CD4-positive, alpha-beta T cell treated with Interleukin-6 at 100 ng/mL for 8 hours (primary cell): ENCODE measurements at places on chromosomes 5 and 9.

DNA sequence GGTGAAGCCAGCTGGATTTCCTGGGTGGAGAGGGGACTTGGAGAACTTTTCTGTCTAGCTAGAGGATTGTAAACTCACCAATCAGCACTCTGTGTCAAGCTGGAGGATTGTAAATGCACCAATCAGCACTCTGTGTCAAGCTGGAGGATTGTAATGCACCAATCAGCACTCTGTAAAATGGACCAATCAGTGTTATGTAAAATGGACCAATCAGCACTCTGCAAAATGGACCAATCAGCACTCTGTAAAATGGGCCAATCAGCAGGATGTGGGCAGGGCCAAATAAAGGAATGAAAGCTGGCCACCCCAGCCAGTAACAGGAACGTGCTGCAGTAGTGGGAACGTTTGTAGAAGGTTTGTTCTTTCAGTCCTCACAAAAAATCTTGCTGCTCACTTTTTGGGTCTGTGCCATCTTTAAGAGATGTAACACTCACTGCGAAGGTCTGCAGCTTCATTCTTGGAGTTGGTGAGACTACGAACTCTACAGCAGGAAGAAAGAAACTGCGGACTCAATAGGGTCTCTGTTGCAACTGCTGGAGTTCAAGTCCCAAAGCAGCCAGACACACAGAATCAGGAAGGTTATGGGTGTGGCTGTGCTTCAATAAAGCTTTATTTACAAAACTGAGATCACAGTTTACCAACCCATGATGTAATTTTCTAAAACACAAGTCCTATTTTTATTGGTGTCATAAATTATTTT lies 145.7 kb upstream of the ERCC6L2 start:
- no peak for DNase-seq

DNA sequence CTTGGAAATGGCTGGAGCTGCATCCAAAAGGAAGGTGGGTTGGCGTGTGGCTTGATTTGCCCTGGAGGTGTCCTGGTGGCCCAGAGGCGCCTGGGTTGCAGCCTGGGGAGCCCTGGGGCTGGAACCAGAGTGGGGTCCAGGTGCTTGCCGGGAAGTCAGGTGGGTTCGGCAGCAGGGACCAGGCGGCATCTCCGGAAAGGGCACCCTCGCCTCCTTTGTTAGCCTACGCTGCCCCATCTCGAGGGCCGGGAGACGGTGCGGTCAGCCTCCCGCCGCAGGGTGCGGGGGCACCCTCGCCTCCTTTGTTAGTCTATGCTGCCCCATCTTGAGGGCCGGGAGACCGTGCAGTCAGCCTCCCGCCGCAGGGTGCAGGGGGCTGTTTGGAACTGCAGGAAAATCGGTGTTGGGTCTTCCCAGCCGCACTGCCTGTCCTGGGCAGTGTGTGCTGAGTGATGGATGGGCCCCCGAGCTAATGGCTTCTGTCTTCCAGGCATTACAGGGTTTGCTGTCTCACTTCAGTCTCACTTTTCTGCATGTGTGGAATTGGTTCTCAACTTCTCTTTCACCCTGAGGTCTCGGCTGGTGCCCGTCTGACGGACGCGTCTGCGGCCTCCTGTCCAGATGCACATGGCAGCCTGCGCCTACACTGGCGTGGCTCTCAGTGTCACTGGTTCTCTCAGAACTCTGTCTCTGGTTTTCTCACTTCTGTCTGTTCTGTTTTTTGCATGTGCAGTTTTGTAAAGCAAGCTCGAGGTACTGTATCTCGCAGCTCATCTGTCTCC lies 139.0 kb downstream of the CACNA1B start:
- DNase-seq, result no peak

DNA sequence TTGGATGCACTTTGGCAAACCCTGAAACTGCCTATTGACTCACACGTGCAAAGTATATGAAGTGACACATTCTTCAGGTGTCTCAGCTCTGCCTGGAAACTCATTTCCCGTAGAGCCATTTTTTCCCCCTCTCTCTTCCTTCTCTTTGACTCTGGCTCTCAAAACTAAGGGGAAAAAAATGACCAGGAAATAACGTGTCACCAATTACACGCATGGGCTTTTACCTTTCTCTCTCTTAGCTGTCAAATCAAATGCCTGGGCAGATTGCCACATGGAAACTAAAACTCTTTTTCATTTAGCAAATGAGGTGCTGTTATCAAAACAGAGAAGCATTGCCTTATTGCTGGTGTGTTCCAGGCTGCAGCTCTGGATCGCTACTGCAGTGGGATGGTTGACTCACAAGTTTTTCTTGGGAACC lies 18.3 kb upstream of the IFNK start:
- DNase-seq, result no peak

DNA sequence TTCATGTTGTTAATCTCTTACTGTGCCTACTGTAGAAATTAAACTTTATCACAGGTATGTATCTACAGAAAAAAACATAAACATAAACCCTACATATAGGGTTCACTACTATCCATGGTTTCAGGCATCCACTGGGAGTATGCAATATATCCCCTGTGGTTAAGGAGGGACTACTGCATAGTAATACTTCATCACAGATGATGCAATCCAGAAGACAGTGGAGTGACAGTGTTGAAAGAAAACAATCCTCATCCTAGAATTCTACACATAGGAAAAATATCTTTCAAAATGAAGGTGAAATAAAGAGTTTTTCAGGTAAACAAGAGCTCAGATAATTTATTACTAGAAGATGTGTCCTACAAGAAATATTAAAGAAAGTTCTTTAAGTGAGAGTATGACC lies 105.9 kb downstream of the HOMER1 start:
- no peak for DNase-seq

DNA sequence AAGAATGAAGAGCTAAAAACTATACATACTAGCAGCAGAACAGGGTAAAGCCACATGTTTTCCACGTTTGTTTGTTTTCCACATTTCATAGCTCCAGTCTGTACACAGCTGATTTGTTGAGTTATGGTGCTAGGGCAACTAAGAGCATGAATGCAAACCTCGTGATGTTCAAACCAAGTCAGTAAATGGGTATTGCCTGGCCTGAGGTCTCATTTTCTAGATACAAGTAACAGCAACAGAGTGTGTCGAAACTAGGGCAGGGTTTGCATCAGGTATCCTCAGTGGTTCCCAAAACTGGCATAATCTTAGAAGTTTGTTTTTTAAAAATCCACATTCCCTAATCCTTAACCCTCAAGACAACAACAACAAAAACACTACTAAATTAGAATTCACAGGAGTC lies 89.3 kb downstream of the CEMIP2 start:
- DNase-seq, result no peak

GRCh38 chr5:144844086-144844485 lies 673.4 kb downstream of the KCTD16 start:
- DNase-seq, result no peak

DNA sequence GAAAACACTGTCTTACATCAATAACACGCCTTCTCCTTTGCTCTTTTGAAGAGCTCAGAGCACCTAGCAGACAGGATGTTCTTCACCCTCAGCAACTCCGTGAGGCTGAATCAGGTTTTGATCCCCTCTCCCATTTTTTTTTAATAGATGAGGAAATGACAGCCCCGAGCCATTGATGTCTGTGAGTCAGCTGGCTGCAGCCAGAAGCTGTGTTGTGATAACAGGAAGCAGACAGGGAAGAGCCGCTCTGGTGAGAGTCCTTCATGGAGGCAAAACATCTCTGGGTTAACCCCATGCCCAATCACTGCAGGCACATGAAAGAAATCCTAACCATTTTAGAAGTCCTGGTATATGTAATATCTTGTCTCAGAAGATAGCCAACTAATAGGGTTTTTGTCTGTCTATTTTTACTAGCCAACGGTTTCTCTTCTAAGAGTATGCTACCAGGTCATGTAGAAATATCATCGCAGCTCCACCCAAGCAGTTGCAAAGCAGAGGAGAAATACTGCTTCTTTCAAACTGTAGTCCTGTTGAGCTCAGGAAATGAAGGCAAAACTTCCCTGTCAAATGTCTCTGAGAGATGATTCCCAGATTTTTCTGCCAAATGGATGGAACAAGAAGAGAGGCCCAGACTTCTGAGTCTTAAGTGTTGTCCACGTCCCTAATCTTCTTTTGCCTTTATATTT lies 568.9 kb downstream of the CCDC171 start:
- DNase-seq, result no peak

GRCh38 chr5:127785098-127785927 lies 82.1 kb downstream of the CCDC192 start:
- DNase-seq, result peak; percentile 31

GRCh38 chr9:70784456-70784855 lies 337.0 kb downstream of the TRPM3 start:
- DNase-seq, result no peak

DNA sequence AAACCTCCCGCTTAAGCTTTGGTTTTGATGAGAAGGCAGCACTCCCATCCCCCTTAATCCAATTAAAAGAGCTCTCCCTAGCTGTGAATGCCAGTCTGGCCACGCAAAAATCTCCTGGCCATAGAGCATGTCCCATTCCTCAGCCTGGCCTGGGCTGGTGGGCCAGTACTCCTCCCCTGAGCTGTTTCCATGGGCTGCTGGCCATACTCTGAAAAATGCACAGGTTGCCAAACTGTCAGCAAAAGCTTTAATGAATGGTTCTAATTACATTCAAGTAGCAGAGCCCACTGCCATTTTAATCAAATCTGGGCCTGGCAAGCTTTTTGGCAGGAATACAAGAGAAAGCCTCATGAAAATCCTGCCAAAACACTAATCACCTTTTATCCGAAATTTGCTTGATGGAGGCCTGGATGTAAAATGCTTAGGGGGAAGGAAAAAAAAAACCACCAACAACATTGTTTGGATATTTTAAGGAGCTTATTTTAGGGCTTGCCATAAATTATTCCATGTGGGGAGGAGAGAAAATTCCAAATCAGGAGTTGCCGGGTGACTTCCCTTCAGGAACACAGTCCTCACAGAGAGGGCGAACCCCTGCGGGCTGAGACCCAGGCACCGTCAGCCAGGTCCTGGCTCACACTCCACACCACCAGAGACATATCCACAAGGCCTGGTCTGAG lies 243.3 kb downstream of the SEC61B start:
- no peak for DNase-seq

DNA sequence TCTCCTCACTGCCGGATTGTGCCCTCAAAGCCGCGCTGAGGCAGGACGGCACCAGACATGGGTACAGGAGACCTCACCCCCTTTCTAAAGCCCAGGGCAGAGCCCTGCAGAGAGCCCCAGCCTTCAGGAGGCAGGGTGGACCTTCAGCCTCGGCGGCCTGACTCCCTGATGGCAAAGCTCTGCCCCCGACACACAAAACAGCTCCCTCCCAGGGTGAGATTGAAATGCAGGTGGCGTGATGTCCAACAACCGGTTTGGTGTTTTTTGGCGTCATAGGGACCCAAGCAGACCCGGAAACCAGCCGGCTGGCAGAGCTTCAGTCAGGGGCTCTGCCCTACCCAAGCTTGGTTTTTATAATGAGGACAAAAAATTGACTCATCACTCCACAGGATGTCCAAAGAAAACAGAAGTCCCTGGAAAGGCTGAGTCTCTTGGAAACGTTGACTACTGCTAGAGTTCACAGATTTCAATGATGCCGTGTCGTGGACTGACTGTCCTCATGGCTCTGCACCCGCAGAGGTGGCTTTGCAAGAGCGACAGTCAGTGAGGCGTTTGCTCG lies 275.2 kb upstream of the IRX1 start:
- DNase-seq, result no peak

GRCh38 chr5:10563110-10563944 lies 543 bp upstream of the ANKRD33B start:
- DNase-seq, result peak; percentile 18

- no peak for DNase-seq
Measured at GRCh38 chr9:120156376-120156775, 423.6 kb downstream of the CDK5RAP2 start.

DNA sequence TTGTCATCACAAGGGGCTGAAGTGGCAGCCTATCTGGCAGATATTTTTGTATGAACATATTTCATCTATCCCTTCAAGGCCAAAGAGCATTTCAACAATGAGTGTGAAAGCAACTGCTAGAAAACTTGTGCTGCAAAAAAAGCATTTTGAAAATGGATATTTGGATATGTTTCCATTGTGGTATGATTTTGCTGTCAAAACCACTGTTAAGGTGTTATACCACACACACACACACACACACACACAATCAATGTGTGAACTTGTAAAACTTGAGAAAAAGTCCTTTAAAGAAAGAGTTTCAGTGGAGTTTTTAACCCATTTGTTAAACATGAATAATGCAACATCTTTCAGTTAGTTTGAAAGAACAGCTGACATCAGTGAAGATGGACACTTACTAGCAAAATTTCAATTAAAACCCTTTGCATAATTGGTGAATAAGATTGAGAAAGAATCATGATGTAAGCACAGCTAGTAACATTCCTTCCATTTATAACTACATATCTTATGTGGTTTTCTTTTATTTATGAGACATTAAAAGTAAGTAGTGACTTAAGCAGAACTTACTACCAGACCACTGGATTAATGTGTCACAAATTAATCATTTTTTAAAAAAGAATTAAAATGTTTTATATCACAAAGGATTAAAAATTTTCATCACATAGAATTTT lies 182.6 kb upstream of the GNA14 start:
- no peak for DNase-seq

DNA sequence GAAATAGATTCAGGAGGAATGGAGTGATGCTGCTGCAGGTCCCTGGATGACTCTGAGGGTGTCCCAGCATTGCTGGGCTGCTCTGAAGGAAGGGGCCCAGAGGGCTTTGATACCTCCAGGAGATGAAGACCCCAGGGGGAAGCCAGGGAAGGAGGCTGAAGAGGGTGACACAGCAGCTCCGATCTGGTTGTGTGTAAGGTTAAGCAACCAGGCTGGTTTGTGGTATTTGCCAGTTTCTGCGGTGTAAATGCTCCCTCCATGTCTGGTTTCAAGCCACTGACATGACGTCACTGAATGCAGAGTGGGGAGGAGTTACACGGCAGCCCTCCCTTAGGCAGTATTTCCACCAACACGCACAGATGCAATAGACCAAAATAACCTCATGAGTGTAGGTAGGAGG lies 40.0 kb upstream of the ORM1 start:
- no peak for DNase-seq

DNA sequence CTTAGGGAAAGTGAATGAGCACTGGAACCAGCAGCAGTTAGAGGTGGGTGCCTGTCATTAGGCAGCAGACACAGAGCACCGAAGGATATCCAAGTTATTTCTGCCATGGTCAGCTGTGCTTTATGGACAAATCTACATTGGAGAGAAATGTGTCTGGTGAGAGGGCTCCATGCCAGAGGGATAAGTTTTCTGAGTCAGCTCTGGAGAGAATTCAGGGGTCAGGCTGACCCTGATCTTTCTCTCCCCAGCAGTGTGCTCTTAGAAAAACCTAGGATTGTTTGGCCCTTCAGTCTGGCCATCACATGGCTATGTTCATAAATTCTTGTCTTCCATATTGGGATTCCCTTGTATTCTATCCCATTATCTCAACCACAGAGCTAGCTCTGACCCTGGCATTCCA lies 8.9 kb upstream of the IL17B start:
- no peak for DNase-seq

GRCh38 chr5:147017621-147018020 lies 139.1 kb upstream of the PPP2R2B start:
- no peak for DNase-seq

- DNase-seq, result no peak
Measured at GRCh38 chr9:95003689-95004410, 277.4 kb downstream of the AOPEP start.

- no peak for DNase-seq
Measured at GRCh38 chr5:173472784-173473278, 143.6 kb downstream of the BOD1 start.
